ENCODE measurements at places on chromosomes 1 and 21.

DNA sequence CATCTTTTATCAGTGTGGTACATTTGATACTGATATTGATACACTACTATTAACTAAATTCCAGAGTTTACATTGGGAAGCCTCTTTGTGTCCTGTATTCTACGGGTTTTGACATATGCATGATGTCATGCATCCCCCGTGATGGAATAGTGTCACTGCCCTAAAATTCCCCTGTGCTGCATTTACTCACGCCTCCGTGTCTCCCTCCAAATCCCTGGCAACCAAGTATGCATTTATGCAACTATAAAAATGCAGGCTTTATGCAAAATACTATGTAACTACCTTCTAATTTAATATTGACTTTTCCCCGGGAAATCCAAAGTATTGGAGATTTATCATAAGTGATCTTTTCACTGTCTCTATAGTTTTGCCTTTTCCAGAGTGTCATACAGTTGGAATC lies 453.7 kb upstream of the RUNX1 start:
- DNase-seq, result no peak

GRCh38 chr1:183871142-183871541 lies 66.2 kb downstream of the RGL1 start:
- no peak for DNase-seq

- no peak for DNase-seq
Measured at GRCh38 chr1:64335636-64336035, 132.2 kb downstream of the UBE2U start.

GRCh38 chr1:232471250-232471649 lies 158.7 kb downstream of the SIPA1L2 start:
- no peak for DNase-seq

DNA sequence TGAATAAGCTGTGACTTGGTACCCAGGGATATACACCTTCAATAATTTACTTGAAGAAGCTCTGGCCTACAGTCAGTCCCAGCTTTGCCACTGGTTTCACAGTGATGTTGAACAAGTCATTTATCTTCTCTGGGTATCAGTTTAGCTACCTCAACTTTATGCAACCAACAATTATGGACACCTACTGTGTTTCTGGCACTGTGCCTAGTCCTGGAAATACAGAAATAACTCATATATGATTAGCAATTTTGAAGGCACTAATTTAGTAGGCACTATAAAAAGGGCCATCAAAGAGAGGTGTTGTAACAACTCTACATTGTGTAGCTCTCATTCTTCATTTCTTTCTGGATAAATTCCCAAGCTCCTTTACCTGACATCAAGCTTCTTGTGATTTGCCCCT lies 88.6 kb upstream of the SPATA6 start:
- DNase-seq, result no peak

GRCh38 chr1:66339944-66340343 lies 194.0 kb upstream of the SGIP1 start:
- DNase-seq, result no peak

DNA sequence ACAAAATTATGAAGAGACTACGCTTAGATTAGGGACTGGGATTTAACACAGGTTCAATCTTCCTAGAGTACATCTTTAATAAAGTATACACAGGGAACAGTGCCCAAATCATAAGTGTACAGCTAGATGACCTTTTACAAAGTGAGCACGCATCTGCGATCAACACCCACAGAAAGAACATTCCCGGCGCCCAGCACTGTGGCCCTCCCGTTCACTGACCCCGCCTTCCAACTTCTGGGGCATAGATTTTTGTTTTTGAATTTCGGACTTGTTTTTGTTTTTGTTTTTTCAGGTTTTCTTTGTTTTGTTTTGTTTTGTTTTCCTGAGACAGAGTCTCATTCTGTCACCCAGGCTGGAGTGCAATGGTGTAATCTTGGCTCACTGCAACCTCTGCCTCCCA lies 30.6 kb upstream of the COX20 start:
- DNase-seq, result no peak

GRCh38 chr1:1320666-1321448 lies 3.6 kb downstream of the INTS11 start:
- DNase-seq, result no peak

- DNase-seq, result no peak
Measured at GRCh38 chr1:178531887-178532286, 19.0 kb downstream of the TEX35 start.

DNA sequence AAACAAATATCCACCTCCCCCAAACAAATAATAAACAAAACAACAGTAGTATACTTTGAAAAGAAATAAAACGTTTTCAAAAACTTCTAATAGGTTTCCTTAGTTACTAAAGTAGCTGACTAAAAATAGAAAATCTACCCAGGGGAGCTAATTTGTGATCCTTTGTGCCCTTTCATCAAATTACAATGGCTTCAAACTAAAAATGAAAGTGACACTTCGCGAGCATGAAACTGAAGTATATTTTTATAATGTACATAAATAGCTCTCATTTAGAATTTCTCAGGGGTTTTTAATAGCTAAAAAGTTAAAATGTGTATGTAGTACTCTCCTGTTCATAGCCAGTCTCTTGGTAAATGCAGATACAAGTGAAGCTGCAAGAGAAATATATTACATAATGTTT lies 78.4 kb downstream of the BRINP3 start:
- DNase-seq, result no peak

GRCh38 chr1:194175251-194175650 lies 988.8 kb upstream of the B3GALT2 start:
- no peak for DNase-seq

DNA sequence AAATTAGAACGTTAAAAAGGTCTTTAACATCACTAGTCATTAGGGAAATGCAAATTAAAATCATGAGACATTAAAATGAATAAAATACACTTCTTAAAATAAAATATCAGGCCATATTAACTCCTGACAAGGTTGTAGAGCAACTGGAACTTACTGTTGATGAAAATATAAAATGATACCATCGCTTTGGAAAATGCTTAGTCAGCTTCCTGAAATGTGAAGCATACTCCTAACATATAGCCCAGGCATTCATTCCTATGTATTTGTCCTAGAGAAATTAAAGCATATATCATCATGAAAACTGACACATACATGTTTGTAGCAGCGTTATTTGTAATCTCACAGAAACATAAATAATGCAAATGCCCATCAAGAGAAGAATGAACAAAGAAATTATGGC lies 211.5 kb upstream of the CHRM3 start:
- no peak for DNase-seq

- no peak for DNase-seq
Measured at GRCh38 chr1:220843481-220844011, 35.7 kb upstream of the HLX start.

- DNase-seq, result peak; percentile 36
Measured at GRCh38 chr1:50332941-50333594, 90.2 kb downstream of the DMRTA2 start.

GRCh38 chr1:10308001-10308400 lies 90.9 kb upstream of the PGD start:
- peak; percentile 67 for DNase-seq

DNA sequence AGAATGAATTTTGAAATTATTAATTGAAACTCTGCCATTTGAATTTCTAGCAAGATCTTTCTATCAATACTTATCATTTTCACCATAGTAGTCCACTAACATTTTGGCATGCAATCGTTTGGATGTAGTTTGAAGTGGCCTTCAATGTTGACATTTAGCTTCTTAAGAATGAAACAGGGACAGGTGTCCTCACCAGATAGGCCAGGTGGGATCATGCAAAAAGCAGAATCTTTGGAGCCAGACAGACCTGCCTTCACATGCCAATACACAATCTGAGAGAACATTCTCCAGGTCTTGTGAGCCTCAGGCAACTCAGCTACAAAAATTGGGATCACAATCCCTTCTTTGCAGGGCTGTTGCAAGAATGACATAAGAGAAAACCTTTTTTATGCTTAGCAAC lies 18.3 kb upstream of the HSPA13 start:
- no peak for DNase-seq

- no peak for DNase-seq
Measured at GRCh38 chr1:195849180-195849579, 759.1 kb downstream of the KCNT2 start.

DNA sequence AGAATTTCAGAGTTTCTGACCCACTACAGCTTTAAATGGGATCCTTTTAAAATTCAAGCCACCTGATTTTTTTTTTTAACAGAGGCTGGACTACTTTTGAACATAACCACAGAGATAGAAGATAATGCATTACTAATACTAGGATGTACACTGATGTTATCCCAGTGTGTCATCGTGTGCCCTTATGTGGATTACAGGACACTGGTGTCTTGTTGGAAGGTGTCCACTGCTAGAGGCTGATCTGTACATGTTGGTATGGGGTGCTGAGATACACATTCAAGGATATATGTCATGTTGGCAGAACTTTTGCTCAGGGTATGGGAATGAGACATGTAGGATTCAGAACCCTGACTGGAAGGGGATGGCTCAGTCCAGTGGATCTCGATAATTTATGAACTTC lies 56.3 kb downstream of the INAVA start:
- DNase-seq, result no peak

GRCh38 chr1:100671601-100672000 lies 47.9 kb upstream of the VCAM1 start:
- no peak for DNase-seq

Measured in CD4-positive, alpha-beta T cell treated with Interleukin-10 for 1 hour (primary cell).